HCT116 (cell line): ENCODE measurements at places on chromosomes 3 and 15. TPM values are rescaled to one million over a fixed set of nuclear protein-coding genes. Genes with fewer than 3 reads are reported as not detected.
A peak's percentile ranks its signal among the peaks of the same experiment; 100 is the strongest.

GRCh38 chr3:39146611-39147591 is 6.5 kb downstream of the CSRNP1 start:
- peak; percentile 77 for DNase-seq

NRROS gene
- 0.12 TPM for total RNA-seq

GRCh38 chr3:116930786-116931185 is 221.2 kb downstream of the TUSC7 start:
- no peak for DNase-seq

DNA sequence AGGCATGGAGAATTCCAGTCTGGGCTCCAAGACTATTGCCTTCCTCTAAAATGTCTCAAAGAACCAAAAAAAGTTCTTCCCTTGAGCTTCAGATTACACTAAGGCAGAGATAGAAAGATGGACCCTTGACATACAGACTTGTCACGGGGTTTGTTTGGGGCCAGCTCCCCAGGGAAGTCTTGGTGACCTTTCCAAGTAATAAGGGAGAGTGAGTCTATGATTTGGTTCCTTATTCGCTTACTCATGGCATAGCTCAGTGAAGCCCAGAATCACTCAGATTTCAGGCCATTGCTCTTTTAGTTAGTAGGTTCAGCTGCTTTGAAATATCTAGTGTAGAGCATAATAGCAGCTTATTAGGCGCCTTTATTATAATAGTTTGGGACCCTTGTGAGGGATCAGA is 90.3 kb downstream of the PLCL2 start:
- no peak for DNase-seq

DNA sequence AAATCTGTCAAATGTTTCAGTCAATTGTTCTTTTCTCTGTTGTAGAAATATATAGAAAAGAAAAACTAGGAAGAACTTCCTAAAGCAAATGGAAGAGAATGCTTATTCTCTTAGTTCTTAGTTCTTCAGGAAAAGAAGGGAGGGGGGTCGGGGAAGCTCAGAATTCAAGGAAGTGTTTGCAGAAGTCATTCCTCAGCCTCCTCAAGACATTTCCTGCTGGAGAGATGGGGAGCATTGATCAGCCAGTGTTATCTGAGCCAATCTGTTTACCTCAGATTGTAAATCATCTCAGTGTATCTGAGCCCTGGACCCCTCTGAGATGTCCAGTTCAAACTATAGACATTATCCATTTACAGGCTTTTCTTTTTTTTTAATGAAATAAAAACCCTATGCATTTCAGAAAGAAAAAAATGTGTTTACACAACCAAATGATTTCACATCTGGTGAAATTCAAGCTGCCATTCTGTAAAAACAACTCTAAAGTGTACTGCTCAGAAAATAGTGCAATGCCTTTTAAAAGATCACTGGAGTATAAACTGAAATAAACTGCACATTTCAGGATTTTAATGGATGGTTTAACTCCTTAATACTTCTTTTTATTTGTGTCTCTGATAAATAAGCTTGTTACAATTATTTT is 460.7 kb downstream of the ROBO1 start:
- DNase-seq, result no peak

DNA sequence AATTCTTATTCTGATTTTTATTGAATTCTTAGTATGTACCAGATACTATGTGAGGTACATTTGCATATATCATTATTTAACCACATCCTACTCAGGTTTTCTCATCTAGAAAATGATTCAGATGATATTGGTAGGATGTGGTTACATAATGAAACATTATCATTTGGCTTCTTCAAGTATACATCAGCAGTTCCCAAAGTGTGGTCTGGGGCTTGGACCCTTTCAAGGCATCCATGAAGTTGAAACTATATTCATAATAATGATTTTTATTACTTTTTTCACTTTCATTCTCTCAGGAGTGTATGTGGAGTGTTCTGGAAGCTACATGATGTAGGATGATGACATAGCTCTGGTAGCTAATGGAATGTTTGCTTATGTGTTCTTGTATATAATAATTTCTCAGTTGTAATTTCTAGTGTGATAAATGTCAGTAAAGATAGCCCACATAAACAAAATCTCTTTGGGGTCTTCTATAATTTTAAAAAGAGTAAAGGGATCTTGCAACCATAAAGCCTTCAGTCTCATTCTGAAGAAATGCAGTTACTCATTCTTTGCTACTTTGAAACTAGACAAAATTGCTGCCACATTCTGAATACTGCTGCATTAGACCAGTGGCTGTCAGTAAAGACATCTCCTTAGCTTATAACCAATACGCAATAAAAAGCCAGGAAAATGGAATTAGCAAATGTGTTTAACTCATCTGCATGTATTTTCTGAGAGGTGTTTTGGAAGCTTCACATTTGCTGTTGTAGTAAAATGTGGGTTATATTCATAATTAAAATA is 95.8 kb downstream of the PPARG start:
- no peak for DNase-seq

GRCh38 chr3:145869958-145870357 is 291.0 kb downstream of the PLOD2 start:
- DNase-seq, result no peak

DNA sequence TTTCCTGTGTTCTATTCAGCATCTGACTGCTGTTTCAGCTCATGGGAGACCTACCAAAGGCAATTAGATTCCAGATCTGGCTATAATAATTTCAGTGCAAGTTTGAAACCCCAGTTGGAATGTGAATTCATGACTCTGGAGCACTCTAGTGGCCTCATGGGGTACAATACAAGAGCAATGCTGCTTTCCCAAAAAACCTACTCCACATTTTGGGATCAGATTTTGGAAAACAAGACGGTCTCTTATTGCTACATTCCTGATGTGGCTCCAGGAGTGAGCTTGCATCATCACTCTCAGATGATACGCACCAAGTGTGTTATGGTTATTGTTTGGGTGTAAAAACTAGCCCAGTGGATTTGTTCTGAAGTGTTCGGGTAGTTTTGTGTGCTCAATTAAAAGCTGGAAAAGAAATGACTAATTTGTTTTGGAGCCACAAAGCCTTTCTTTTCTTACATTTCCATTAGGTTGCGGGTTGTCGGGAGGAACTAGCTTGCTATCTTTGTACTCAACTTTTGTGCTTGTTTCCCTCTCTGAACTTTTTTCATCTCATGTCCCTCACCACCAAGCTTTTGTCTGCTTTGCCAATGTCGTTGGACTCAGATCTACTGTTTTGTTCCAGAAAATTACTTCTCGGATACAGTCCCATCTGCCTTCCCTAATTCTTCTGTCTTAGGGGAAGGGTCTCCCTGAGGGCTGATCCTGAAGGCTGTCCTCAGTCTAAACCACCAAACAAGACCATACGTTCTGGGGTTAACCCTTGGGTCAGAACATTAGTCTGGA is 272.1 kb downstream of the BBX start:
- no peak for DNase-seq

GRCh38 chr3:33030246-33030645 is 66.7 kb downstream of the GLB1 start:
- no peak for DNase-seq

DNA sequence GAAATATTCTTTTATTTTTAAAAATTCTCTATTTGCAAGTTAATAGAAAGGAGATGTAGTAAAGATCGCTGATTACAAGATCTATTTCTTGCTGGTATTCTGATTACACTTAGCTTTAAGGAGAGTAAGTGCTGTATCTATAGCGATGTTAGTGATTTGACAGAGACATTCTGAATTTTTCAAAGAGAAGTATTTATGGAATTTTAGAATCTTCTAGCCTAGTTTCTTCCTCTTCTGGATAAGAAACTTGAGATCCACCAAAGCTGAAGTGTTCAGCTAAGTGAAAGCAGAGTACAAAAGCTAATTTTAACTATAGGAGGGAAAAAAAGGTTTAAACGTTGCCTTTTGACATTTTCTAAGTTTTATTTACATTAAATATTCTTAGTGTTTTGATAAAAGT is 72.1 kb upstream of the RARB start:
- no peak for DNase-seq

WDR72 gene
- total RNA-seq, result 5.8 TPM

GRCh38 chr3:143604402-143605185 is 243.7 kb downstream of the SLC9A9 start:
- DNase-seq, result no peak

GRCh38 chr3:33128706-33129105 is 14.9 kb downstream of the CRTAP start:
- DNase-seq, result no peak

- no peak for DNase-seq
These were observed 59.9 kb upstream of the RAD18 start for GRCh38 chr3:9023226-9023590.

DNA sequence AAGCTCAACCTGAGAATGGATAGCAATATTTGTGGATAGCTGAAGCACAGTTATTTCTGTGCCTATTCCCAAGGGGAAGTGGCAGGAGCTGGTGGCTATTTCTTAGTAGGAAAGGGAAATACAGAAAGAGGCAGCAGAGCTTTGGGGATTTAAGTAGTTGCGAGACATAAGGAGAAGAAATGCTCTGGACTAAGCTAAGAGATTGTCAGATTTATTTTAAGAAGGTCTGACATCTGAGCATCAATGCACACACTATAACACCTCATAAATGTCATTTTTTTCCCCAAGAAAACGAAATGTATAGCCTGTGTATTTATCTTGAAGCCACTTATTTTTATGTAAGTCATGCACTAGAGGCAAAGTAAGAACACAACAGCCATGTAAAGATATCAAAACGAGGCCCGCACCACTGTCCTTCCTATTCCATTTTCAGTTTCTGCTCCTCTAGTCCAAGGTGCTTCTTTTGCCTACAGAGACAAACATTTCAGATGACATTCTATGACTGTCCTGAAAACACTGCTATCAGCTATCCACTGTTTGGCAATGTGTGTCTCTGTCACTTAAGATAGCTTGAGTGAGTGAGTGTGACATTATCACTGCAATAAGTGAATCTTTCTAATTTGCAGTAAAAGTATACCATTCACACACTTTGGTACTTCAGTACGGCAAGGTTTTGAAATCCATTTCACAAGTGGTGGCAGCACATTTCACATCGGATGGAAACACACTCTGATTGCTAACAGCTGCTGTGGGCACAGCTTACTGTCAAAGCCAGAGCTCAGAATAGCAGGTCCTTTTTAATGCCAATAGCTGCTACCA is 62.7 kb upstream of the ICE2 start:
- no peak for DNase-seq
